ENCODE measurements at places on chromosomes 12 and 14.

- DNase-seq: no peak
Measured at GRCh38 chr12:107163413-107163812, 70.1 kb upstream of the CRY1 start.

GRCh38 chr12:123278101-123278627, 6.5 kb upstream of the CDK2AP1 start:
- DNase-seq: peak; percentile 53

- DNase-seq: no peak
Measured at GRCh38 chr12:49809381-49809905, 18.8 kb downstream of the NCKAP5L start.

DNA sequence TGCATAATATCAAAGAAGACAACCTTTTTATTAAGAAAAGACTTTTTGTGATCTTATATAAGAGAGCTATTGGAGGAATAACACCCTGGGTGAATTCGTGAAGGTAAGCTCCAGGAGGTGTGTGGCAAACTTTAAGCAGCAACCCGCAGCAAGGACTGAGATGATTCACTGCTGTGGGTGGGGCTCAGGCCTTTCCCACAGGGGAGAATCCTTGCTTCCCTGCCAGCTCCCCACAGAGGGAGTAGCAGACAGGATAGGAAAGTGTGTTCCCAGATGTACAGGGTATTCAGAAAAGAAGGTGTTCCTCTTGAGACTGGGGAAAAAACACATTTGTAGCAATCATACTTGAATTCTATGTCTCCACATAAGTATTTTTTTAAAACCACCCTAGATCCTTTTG, 9.2 kb downstream of the NDUFA12 start:
- no peak for DNase-seq

DNA sequence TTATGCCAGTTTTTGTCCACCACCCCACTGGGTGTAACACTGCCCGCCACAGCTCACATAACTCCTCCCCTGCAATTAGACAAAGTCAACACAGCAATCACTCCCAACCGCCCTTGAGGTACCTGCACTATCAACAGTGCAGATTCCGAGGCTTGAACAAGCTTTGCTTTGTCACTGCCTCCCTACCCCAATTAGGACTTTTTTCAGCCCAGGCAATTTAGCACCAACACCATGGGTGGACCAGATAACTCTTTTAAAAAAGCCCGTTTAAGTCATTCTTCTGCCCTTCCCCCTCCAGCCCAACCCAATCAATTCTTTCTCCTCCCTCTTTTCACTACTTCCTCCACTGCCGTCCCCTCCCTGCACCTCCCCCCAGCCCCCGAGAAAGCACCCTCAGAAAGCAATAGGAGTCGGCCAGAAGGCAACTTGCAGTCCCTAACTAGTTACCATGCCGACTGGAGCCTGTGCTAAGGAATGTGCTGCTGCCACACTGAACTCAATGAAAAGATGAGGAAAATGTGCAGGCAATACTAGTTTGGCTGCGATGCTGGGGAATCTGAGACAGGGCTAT, 45.7 kb upstream of the OTX2 start:
- DNase-seq: no peak

Measured in activated CD8-positive, alpha-beta T cell treated with anti-CD3 and anti-CD28 coated beads for 36 hours (primary cell).